ENCODE measurements at places on chromosomes 7 and 10.

DNA sequence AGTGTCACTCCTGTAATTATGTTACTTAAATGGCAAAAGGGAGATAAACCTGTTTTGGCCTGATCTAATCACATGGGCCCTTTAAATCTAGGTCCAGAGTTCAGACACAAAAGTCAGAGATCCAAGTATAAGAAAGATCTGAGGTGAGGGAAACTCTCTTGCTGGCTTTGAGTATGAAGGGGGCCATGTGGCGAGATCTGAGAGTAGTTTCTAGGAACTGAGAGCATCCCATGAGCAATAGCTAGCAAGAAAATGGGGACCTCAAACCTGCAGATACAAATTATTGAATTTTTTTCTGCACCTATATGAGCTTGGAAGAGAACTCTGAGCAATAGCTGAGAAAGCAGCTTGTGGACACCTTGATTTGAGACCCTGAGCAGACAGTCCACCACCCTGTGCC, 27.6 kb downstream of the ANKRD7 start:
- DNase-seq: no peak

GRCh38 chr7:50497068-50497642, 47.0 kb upstream of the FIGNL1 start:
- DNase-seq: no peak

- no peak for DNase-seq
Measured at GRCh38 chr7:35734001-35734483, 39.1 kb upstream of the HERPUD2 start.

GRCh38 chr10:120572307-120572706, 115.3 kb downstream of the PLPP4 start:
- peak; percentile 12 for DNase-seq

- no peak for DNase-seq
Measured at GRCh38 chr7:94778711-94779459, 123.0 kb upstream of the SGCE start.

DNA sequence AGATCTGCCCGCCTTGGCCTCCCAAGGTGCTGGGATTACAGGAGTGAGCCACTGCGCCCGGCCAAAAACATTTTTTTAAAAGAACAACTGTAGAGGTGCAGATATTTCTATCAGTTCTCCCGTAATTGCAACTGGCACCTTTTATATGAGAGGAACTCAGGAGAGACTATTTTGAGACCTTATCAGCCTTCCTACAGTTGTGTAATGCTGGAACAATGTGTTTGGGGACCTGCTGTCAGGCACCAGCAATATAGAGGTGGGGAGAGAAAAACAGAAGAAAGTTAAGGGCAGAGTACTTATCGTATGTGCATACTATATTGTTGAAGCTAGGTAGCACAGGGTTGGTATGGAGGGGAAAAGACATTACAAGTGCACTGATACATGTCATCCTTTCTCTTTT, 343.8 kb upstream of the ANKRD30A start:
- no peak for DNase-seq
